OCI-LY7 (cell line): ENCODE measurements at places on chromosomes 11 and 22. TPM values are rescaled to one million over a fixed set of nuclear protein-coding genes. Genes with fewer than 3 reads are reported as not detected.

RTN4R gene
- total RNA-seq = not detected in 2 replicates

- no peak for DNase-seq
These were observed 437.4 kb downstream of the MIAT start for GRCh38 chr22:27094633-27095308.

DNA sequence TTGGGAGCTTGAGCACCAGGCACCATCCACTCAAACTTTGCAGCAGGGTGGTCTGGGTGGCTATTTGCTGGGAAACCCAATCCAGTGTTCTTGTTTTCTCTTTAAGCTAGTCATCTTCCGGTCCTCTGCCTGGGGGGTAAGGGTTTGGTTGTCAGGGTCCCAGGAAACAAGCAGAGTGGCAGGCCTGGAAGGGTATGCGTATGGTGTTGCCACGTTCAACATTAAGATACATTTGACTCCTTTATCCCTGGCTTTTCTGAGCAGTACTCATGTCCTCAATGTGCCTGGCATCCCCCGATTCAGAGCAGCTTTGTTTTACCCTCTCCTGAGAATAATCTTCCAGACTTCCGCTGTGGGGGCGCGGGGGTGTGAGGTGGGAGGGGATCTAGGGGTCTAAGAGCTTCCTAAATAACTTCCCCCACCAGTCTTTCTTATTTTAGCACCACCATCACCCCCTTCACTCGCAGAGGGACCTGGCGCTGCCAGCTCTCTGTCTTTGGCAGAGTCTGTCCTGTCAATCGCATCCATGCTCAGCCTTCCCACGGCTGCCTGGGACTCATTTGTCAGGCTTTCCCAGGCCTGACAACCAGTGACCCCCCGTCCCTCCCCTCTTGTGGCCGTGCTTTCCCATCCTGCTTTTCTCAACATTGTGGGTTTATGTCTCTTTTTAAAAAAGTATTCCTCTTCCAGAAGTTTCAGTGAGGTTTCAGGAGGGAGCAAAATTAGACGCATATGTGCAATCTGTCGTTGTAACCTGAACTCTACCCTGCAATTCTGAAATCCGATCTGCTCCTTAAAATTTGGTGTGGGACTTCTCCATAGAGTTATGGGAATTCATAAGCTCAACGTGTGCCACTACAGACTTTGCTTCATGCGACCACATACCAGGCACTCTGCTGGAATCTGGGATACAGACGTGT, 27.0 kb upstream of the RBFOX2 start:
- DNase-seq = no peak

DNA sequence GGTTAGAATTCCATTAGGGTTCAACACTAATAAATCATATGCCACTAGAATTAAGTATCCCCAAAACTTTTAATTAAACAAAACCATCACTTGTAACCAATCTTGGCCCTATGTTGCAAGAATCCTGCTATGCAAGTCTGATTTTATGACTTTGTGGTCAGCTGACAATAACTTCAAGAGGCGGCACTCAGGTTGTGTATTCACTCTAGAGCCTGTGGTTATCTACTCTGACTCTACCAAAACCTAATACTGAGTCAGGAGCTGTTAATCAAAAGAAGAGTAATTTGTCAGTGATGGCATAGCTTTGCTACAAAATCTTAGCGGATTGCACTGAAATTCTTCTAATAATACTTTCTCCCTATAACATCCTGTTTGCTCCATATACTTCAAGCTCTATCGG, 253.7 kb downstream of the AASDHPPT start:
- no peak for DNase-seq

DNA sequence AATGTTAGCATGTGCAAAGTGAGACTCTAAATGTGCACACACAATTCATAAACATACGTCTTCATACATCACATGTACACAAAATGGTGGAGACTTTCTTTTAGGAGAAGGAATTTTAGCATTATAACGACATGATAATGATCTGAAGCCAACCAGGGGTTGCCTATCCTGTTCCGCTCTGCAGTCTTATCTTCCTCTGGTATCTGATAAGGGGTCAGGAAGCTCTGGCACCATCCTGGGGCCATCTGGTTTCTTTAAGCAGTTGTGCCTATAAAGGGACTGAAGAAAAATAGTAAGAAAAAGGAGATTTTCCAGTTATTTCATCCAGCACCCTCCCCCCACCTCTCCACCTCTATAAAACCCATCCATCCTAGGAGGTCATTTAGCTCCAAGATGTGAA, 5.8 kb upstream of the NUP50 start:
- DNase-seq = no peak

- DNase-seq = no peak
These were observed 2.7 kb downstream of the CD5 start for GRCh38 chr11:61104963-61105362.
